ENCODE measurements at places on chromosomes 11 and 22. TPM values are rescaled to one million over a fixed set of nuclear protein-coding genes. Genes with fewer than 3 reads are reported as not detected.

GRCh38 chr22:35634015-35634414 is 14.2 kb upstream of the APOL6 start:
- no peak for DNase-seq

DNA sequence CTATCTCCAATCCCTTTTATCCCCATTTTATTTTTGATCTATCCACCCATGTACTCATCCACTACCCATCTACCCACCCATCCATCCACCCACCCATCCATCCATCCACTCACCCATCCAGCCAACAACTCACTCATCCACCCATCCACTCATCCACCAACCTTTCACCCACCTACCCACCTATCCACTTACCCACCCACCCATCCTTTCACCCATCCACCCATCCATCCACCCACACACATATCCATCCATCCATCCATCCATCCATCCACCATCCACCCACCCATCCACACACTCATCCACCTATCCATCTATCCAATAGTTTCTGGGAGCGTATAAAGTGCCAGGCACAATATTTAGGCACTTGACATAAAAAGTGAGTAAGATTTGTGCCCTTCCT is 39.2 kb upstream of the NFAM1 start:
- no peak for DNase-seq

- DNase-seq: no peak
Measured at GRCh38 chr22:32021716-32022115, 21.3 kb upstream of the SLC5A1 start.

GRCh38 chr22:30086496-30086895 is 6.2 kb downstream of the HORMAD2 start:
- no peak for DNase-seq

DNA sequence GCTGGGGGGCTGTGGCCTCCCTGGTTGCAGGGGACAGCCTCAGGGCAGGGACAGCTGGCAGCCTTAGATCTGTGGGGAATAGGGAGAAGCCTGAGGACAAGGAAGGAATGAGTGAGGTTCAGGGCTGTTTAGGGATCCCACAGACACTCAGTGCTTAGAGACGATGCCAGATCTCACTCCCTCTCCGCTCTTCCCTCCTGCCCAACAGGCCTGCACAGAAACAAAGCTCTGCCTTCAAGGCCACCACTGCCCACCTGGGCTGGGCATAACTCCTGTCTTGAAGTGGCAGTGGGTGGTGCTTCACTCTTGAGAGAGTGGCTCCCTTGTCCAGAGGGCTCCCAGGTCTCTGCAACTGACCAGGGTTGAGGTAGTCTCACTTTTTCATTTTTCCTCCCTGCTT is 13.1 kb upstream of the CENATAC start:
- no peak for DNase-seq

- DNase-seq: no peak
Measured at GRCh38 chr11:108160970-108161566, 39.7 kb downstream of the ACAT1 start.

GRCh38 chr11:34267013-34267412 is 90.8 kb downstream of the ABTB2 start:
- DNase-seq: no peak

DNA sequence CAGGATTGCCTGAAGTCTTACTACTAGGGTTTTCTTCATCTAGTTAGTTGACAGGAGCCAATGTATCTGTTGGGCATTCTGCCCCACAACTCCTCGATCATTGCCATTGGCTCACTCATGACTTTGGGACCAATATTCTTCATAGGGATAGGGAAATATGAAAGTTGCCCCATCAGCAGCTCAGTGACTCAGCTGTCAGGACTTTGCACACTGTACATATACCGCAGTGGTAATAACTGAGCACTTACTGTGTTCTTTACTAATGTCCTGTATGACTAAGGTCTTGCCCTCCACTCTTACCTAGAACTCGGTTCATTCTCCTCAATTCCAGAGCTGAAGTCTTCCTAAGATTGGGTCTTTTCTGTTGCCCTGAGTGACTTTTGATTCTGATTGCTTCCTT is 46.8 kb upstream of the PGR start:
- no peak for DNase-seq

- no peak for DNase-seq
Measured at GRCh38 chr11:504994-505344, 2.1 kb downstream of the RNH1 start.

DNA sequence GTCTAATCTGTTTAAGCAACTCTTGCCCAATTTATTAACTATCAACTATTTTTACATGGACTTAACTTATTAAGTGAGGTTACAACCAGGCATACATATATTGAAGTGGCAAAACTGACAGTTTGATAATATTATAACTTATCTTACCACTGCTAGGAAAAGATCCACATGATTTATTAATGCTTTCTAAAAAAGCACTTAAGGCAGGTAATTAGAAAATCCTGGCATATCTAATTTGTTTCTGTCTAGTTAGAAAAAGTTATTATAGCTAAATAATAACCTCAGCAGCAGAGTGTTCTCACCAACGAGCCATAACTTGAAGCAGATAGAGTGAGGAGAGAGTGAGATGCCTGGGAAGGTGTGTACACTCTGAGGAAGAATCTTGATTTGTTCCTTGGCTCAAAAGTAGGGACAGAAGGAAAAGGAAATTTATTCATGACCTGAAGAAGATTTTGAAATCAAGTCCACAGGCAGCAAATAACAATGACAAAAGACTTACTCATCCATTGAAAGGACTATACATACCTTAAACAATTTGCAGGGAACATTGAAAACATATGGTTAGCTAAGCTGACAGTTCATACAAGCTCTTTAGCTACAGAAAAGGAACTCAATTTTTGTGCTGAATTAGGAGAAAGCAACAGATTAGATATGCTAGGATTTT is 7.1 kb upstream of the MUC15 start:
- no peak for DNase-seq

DNA sequence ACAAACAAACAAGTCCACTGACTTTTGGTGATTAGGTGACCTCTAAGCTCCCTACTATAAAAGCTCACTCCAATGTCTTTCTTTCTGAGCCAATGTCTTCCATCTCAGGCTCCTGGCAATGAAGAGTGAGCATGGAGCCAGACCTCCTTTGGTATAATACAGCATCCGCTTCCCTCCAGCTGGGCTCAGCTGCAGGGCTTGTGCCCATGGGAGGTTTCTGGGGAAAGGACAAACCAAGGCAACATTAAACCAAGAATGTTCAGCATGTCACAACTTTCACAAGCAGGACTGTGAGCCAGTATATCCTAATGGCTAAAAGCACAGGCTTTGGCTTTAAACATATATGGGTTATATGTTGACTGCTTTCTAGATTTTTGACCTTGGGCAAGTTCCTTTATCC is 58.8 kb downstream of the EHF start:
- no peak for DNase-seq

B4GALNT4 gene
- polyA plus RNA-seq: 0.15 TPM

OR51B2 gene
- polyA plus RNA-seq: not detected

CRYBB3 gene
- 0.25 TPM for polyA plus RNA-seq

Measured in liver (tissue), 10 donors.